Vagina (tissue), 2 donors: ENCODE measurements at places on chromosomes 3 and 15. TPM values are rescaled to one million over a fixed set of nuclear protein-coding genes. Genes with fewer than 3 reads are reported as not detected.

DNA sequence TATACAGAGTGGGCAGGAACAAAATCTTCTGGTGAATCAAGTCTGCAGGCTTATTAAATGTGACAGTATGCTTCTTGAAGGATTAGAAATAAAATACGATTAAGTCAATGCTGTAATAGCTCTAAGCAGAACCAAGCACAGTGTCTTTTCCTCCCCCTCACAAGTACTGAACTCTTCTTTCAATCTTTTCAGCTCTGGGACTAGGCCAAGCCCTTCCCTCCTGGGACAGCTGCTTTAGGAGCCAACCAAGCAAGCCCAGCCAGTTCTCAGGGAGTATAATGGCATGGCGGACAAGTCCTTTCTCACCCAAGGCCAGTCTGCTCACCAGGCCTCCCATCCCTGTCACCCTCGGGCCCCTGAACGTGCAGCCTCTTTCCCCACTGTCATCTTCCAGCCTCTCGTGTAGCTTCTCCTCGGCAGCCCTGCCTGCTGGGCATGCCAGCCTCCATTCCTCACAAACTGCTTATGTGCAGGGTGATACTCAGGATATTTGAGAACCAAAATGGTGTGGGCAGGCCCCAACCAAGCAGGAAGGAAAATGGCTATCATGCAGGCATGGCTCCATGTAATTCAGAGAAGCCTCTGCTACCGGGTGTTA, 8.4 kb upstream of the PPP1R2 start:
- H3K36me3 ChIP-seq: no peaks in the 10 kb centered on the region
- H3K4me3 ChIP-seq: no peak overlapping the region
- peak overlapping the region; percentile 39 for H3K27ac ChIP-seq
- peaks cover 23% of the 10 kb centered on the region for H3K4me1 ChIP-seq
- no peaks in the 10 kb centered on the region for H3K27me3 ChIP-seq
- no peak for DNase-seq

DNA sequence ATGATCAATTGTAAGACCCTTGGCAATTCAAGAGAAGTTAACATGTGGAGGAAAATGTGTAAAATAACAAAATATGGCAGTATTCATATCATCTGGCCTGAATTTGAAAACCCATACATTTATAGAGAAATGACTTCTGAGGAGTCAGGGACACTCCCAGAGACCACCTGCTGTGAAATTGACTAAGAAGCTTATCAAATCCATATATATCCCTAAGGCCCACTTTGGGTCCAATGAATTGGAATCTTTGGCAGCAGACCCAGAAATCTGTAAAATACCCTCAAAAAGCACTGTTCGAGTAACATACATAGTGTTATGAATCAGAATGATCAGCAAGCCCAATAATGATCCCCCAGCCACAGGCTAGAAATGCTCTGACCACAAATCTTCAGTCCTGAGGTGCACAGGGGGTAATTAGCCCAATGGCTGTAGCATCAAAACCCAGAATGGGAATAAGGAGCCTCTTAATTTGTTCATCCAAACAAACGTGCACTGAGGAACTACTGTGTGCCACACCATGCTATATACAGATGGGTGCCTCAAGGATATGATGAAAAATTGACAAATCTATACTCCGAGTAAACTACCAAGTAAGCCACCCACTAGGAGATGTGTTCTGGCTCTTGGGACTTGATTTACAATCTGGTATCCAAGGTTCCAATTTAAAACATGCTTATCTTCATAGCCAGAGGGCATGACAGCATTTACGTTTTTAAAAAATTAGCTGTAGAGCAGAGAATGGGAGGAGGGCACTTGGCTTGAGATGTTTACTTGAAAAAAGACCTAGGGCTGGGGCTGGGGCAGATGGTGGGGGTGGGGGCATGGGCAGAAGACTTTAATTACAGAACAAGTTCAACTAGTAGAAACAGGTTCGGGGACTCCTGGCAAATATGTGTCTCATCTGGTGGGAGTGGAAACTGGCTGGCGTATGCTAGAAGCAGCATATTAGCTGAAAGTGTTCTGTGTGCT, 9.1 kb upstream of the ARHGEF3 start:
- H3K4me1 ChIP-seq: peaks cover 31% of the 10 kb centered on the region
- no peak overlapping the region for H3K4me3 ChIP-seq
- no peaks in the 10 kb centered on the region for H3K27me3 ChIP-seq

GRCh38 chr3:124063197-124063909, 71.4 kb upstream of the ROPN1 start:
- no peaks in the 10 kb centered on the region for H3K36me3 ChIP-seq
- peaks cover 14% of the 10 kb centered on the region for H3K4me1 ChIP-seq
- H3K27ac ChIP-seq: no peak overlapping the region
- no peak for DNase-seq
- H3K4me3 ChIP-seq: no peak overlapping the region
- H3K27me3 ChIP-seq: no peaks in the 10 kb centered on the region

DNA sequence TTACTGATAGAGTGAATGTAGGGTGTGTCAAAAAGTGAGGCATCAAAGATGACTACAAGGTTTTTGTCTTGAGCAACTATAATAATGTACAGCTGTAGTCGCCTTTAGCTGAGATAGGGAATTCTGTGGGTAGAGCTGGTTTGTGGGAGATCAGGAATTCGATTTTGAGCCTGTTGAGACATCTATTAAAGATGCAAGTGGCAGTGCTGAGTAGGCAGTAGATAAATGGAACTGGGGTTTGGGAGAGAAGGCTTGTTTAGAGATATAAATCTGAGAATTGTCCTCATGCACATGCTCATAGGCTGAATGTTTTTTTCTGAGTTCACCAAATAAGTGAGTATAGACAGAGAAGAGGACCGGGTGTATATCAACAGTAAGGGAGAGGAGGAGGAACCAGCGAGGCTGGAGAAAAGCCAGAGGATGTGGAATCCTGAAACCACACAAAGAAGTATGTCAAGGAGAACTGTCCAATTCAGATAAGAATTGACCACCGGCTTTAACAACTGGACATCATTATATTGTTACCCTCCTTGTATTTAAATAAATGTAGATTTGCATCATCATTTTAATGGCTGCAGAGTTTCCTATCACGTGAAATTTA, 146.0 kb upstream of the TNIK start:
- H3K4me3 ChIP-seq: no peak overlapping the region
- H3K27me3 ChIP-seq: no peaks in the 10 kb centered on the region
- no peak for DNase-seq
- no peaks in the 10 kb centered on the region for H3K4me1 ChIP-seq
- no peak overlapping the region for H3K27ac ChIP-seq

GRCh38 chr3:52529376-52530333, 4.0 kb downstream of the NT5DC2 start:
- H3K27me3 ChIP-seq: no peaks in the 10 kb centered on the region
- no peak for DNase-seq
- peaks cover 6% of the 10 kb centered on the region for H3K36me3 ChIP-seq
- H3K27ac ChIP-seq: peak overlapping the region; percentile 11
- H3K4me3 ChIP-seq: peak overlapping the region; percentile 4

DNA sequence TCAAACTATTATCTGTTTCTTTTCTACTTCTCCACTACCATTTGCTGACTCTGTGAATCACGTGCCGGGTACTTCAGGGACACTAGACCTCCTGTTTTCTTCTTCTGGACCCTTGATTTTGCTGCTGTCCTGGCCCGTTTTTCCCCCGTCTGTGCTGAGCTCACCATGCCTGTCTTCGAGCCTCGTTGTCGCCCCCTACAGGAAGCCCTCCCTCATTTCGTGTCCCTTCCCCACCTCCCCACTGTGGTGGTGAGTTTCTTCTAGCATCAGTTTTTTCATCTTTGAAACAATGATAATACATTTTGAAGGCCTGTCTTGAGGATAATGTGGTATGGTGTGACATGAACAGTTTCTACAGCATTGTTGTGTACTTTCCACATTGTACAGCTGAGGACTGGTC, 12.8 kb downstream of the GABRG3 start:
- H3K36me3 ChIP-seq: no peaks in the 10 kb centered on the region
- H3K4me1 ChIP-seq: no peaks in the 10 kb centered on the region
- no peak overlapping the region for H3K27ac ChIP-seq

- H3K4me3 ChIP-seq: no peak overlapping the region
- peak overlapping the region; percentile 47 for H3K27ac ChIP-seq
- H3K4me1 ChIP-seq: peaks cover 36% of the 10 kb centered on the region
- DNase-seq: no peak
Observed at GRCh38 chr3:102180280-102180931, 254.4 kb upstream of the ZPLD1 start.

DNA sequence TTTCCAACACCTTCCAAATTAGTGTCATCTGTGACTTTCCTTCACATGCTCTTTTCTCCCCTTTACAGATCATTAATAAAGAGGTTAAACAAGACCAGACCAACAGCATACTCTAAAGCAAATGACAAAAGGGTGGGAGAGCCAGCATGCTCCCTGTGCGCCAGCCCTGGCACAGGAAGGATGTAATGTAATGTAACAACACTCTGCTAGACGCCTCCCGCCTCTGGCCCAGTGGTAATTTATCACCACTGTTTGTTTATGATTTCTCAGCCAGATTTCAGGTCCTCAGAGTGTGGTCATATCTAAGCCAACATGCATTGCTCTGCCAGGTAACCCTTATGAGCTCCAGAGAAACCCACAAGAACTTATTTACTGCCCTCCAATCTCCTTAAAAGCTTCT, 189.5 kb upstream of the WNT5A start:
- DNase-seq: no peak
- no peak overlapping the region for H3K27ac ChIP-seq
- H3K4me3 ChIP-seq: no peak overlapping the region
- H3K36me3 ChIP-seq: no peaks in the 10 kb centered on the region
- no peaks in the 10 kb centered on the region for H3K4me1 ChIP-seq

DNA sequence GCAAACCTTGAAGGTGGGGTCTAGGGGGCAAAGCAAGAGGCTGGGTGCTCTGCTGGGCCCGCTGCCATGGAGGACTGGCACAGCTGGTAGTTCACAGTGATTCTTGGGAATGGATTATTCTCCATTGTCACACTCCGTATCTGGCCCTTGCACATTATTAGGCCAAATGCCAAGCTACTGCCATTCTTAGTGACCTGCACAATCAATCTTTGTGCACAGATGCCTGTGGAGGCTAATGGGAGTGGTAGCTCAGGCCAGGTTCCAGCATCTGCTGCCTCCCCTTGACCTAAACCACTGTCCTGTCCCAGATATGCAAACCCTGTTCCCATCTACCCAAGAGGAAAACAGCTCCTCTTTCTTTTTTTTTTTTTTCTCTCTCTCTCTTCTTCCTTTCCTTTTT, 67.5 kb downstream of the TIPARP start:
- H3K27ac ChIP-seq: no peak overlapping the region
- H3K27me3 ChIP-seq: no peaks in the 10 kb centered on the region
- DNase-seq: no peak

DNA sequence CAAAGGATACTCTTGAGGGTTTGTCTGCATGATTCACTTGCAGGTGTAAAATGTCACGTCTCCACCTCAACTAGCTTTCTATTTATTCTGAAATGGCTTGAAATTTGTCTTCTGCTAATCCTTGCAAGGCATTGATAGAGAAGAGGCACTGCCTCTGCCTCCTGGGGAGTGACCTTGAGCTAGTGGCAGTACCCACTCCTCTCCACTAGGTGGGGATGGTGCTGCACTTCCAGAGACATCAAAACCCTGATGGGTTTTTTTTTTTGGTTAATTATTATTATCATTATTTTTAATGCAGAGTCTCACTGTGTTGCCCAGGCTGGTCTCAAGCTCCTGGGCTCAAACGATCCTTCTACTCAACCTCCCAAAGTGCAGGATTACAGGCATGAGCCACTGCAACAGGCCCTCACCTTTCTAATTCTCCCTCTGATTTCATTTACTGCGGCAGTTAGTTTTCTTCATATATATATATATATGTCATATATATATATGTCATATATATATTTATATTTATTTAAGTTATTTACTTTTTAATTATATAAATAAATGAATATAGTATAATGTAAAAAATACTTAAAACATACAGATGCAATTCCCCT, 117.6 kb upstream of the EIF1B start:
- DNase-seq: no peak
- H3K36me3 ChIP-seq: no peaks in the 10 kb centered on the region
- no peaks in the 10 kb centered on the region for H3K27me3 ChIP-seq
- no peak overlapping the region for H3K27ac ChIP-seq
- H3K4me1 ChIP-seq: no peaks in the 10 kb centered on the region

DNA sequence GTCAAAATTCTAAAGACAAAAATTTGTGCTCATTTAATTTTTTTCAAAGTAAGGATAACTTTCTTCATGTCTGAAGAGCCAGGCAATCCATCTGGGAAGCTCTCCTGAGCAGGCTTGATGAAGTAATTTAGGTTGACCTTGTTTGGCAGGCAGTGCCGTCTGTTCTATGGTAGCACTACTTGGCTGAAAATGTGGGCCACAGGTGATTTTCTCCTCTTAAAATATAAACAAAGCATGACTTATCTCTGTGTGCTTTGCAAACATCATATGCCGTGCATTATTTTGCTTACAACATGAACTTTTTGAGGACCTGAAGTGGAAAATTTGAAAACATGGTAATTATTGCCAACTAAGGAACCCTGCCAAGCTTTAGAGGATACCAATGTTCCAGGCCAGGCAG, 143.2 kb downstream of the RAP2B start:
- no peak overlapping the region for H3K27ac ChIP-seq
- DNase-seq: no peak
- no peak overlapping the region for H3K4me3 ChIP-seq

DNA sequence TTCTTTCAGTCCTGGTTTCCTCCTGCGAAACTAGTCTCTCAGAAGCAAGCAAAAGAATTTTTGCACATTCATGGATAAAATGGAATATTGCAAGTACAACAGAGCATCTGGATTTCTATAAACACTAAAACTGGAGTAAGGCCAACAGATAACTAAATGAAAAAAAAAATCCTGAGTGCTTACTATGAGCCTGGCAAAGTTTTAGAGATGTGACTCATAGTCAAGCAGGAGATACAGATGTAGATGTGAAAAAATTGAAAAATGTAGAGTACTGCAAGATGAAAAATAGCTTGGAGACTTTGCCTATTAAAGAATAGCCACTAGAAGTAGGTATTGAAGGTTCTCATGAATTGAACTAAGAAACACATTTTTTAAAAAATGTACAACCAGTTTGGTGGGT, 397.4 kb downstream of the OTOL1 start:
- no peaks in the 10 kb centered on the region for H3K36me3 ChIP-seq
- H3K4me3 ChIP-seq: no peak overlapping the region
- no peak for DNase-seq
- no peaks in the 10 kb centered on the region for H3K4me1 ChIP-seq
- H3K27me3 ChIP-seq: no peaks in the 10 kb centered on the region

DNA sequence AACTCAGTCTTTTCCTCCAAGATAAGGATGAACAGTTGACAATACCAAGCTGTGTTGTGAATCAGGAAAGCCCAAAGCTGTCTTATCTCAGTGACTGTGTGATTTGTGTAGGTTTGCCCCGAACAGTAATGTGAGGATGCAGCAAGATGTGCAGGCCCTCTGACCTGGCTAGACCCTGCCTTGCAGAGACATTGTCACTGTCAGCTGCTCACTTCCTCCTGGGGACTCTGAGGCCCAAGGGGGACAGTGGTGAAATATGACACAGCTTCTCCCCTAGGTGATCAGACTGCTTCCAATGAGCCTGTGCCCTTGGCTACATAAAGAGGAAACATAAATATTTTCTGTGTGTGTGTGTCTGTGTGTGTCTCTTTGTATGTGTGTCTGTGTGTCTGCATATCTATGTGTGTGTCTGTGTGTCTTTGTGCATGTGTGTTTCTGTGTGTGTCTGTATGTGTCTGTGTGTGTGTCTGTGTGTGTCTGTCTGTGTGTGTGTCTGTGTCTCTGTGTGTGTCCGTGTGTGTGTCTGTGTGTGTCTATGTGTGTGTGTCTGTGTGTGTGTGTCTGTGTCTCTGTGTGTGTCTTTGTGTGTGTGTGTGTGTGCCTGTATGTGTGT, 21.7 kb downstream of the LRRK1 start:
- no peak overlapping the region for H3K27ac ChIP-seq
- no peak for DNase-seq
- no peaks in the 10 kb centered on the region for H3K27me3 ChIP-seq
- no peaks in the 10 kb centered on the region for H3K36me3 ChIP-seq
- H3K4me1 ChIP-seq: peaks cover 14% of the 10 kb centered on the region
- no peak overlapping the region for H3K4me3 ChIP-seq

ZNF860 gene
- total RNA-seq: 2.0 TPM

TGM5 gene
- total RNA-seq: 8.3 TPM

PTX3 gene
- total RNA-seq: 29.2 TPM

MCF2L2 gene
- 2.0 TPM for total RNA-seq
